ENCODE measurements at places on chromosomes 12 and 14.
A peak's percentile ranks its signal among the peaks of the same experiment; 100 is the strongest.

GRCh38 chr12:50198829-50199228 is 31.7 kb upstream of the CERS5 start:
- DNase-seq = no peak

- DNase-seq = no peak
Observed at GRCh38 chr12:19120795-19121194, 8.7 kb upstream of the PLEKHA5 start.

- no peak for DNase-seq
Observed at GRCh38 chr12:124302807-124303578, 8.1 kb downstream of the RFLNA start.

DNA sequence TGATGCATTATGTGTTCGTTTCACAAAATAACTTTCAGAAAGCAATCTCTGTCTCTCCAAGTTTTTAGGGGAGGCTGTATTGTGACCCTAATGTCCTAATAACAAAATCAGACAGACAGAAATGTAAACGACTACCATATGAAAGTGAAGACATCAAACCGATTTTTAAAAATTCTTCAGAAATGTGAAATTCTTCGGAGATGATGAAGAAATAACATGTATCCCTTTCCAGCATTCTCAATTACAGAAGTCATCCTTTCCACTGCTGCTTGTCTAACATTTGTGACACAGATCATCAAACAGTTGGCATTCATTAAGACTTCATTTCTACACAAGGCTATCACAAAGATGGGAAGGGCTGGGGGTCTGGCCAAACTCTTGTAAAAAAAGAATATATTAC is 41.0 kb downstream of the DMAC2L start:
- no peak for DNase-seq

DNA sequence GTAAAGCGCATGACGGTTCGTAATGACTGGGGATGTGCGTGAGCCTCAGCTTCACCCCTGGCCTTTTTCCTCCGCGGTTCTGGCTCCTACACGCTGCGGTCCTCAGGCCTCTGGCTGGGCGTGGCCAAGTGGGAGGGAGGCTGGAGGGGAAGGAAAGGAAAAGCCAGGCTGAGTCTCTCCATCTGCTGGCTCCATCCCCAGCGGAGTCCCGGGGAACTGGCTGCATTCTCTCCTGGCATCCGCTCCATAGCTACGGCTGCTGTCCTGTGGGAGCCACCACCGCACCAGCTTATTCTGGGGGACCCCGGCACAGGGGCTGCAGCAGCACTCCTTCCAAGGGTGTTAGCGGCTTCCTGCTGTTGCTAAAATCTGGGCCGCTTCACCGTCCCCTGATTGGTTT is 68.2 kb upstream of the SLC24A4 start:
- DNase-seq = no peak

GRCh38 chr14:96979611-96980074 is 182.5 kb downstream of the VRK1 start:
- no peak for DNase-seq

GRCh38 chr12:6306599-6307220 is 3.8 kb upstream of the PLEKHG6 start:
- no peak for DNase-seq

GRCh38 chr12:40921563-40922163 is 229.4 kb downstream of the CNTN1 start:
- no peak for DNase-seq

DNA sequence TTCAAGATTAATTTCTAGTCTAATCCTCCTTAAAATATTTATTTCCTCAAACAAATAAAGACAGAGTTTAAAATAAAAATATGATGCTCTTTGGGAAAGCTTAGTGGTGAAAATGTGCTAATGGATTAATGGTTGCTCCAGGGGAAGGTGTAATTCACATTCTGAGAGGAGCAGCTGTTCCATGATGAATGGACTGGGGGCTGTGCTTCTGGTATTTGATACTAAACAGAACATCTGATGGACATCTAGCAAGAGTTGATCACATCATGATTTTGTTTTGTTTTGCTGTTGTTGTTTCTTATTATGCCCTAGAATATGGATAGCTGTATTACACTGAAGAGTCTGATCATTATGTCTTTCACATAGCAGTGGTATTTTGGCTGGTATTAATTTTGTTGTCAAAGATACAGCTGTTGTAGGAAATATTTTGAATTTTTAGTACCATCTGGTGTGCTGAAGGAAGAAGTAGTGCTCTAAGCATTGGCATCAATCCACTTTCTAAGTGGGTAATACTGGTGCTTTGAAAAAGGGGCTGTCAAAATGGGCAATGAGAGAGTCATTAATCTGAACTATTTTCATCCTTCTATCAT is 296.4 kb downstream of the ADAMTS20 start:
- DNase-seq = no peak

DNA sequence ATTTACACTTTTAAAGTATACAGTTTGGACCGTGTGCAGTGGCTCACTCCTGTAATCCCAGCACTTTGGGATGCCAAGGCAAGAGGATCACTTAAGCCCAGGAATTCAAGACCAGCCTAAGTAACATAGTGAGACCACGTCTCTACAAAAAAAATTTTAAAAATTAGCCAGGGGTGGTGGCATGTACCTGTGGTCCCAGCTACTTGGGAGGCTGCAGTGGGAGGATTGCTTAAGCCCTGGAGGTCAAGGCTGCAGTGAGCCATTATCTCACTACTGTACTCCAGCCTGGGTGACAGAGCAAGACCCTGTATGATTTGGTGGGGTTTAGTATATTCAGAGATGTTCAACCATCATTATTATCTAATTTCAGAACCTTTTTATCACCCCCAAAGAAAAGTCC is 4.7 kb downstream of the EIF4B start:
- no peak for DNase-seq

- DNase-seq = no peak
Observed at GRCh38 chr14:101859538-101859902, 98.0 kb downstream of the PPP2R5C start.

- DNase-seq = no peak
Observed at GRCh38 chr14:88166616-88167015, 156.5 kb downstream of the KCNK10 start.

DNA sequence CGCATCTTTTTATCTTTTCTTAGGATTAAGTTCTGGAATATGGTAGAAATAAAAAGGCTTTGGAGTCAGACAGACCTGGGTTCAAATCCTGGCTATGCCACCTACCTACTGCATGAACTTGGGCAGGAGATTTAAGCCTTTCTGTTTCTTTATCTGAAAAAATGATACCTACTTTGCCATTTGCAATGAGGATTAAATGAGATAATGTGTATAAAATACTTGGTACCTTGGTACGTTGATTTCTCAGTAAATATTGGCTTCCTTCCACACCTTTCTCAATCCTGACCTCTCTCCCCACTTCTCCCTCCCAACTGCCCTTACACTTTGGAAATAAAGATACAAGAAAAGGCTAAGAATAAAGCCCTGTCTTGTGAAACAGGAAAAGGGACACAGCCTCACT is 172.6 kb downstream of the PAX9 start:
- no peak for DNase-seq

DNA sequence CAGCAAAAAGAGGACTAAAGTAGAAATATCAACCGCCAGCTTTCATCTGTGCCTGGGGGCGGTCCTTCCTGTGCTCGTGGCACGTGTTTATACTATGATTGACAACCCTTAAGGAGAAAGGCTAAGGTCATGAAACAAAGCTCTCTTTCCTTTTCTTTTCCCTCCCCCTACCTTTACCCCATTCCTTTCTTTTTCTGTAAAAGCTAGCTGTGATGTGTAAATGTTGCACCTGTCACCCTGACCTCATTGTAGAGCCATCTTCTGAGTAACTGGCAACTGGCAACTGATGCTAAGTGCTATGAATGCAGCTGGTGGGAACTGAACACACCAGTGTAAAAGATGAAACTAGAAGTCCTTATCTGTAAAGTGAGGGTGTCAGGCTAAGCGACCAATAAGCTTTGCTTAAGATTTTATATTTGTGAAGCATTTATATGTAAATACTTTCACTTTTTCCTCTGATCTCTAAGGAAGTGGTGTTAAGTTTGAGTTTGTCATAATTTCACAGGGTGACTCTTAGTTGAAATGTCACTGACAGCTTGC is 102.8 kb upstream of the BCAT1 start:
- DNase-seq = peak; percentile 82

GRCh38 chr12:120668868-120669840 is 17.8 kb upstream of the MLEC start:
- DNase-seq = no peak

- DNase-seq = no peak
Observed at GRCh38 chr12:54935235-54935951, 49.2 kb downstream of the TESPA1 start.

GRCh38 chr12:110590806-110591326 is 7.7 kb upstream of the PPTC7 start:
- peak; percentile 85 for DNase-seq

- no peak for DNase-seq
Observed at GRCh38 chr12:12803186-12803585, 10.0 kb upstream of the DDX47 start.

DNA sequence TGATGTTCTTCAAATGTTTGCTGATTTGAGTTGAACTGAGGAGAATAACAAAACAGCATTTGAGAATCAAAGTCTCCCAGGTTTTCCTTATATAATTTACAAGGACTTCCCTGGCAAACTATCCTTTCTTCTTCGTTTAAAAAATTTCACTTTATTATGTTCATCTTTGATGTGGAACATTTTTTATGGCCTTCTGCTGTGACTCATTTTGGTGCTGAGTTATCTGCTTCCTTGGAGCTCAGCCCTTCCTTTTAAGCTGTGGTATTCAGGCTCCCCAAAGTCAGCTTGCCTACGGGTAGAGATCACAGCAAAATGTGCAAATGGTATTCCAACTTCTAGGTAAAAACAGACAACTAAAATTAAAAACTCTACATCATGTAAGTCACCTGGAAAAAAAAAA is 1.4 kb upstream of the ANO4 start:
- no peak for DNase-seq

GRCh38 chr12:120936197-120936596 is 32.0 kb upstream of the SPPL3 start:
- DNase-seq = no peak

DNA sequence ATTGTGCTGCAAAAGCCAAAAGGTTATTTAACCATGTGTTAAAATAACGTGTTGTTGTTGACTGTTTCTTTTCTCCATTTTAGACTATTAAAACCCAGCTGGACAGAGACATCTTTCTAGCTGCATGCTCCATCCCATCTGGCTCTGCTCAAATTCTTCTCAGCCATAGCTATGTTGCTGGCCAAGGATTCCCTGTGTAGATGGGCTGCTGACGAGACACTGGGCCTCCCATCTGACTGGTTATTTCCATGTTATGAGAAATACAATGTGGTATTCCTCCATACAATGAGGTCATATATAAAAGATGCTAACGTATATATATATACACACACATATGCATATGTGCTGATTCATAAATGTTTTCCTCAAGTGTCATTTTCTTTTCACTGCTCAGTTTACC is 30.1 kb downstream of the MED13L start:
- DNase-seq = no peak

- peak; percentile 66 for DNase-seq
Observed at GRCh38 chr14:91417120-91417982, at the start of gene CCDC88C. CCDC88C (minus strand) TSS chr14:91417820; CDS start chr14:91417690, 130 bp downstream.

DNA sequence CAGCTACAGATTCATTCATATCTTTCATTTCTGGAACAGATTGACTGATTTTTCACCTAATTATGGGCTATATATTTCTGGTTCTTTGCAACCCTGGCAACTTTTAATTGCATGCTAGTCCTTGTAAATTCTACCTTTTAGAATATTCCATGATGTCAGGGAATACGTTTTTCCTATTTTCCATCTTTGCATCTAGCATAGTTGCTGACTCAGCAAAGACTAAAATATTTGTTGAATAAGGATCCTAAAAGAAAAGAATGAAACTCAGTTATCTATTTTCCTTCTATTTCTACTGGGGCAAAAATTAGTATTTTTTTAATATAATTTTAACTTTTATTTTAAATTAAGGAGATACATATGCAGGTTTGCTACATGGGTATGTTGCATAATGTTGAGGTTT is 438.3 kb downstream of the GXYLT1 start:
- no peak for DNase-seq

DNA sequence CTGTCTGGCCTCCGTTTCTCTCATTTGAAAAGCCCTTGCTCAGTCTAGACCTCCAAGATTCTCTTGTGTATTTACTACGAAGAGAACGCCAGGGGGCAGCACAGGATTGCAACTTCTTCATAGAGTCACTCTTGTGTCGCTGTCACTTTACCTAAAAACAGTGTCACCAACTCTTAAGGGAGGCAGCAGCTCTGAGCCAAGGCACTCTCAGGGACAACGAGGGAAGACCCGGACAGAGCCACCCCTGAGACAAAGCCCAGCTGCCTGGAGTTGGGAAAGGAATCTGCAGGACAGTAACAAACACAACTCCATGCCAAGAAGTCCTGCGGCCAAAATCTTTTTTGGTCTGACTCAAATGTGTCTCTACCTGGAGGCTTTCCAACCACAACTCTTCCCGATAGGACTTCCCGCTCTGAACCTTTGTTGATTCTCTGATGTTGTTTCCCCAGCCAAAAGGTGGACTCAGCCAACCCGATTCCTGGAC is 9.6 kb upstream of the RPAP3 start:
- peak; percentile 72 for DNase-seq

DNA sequence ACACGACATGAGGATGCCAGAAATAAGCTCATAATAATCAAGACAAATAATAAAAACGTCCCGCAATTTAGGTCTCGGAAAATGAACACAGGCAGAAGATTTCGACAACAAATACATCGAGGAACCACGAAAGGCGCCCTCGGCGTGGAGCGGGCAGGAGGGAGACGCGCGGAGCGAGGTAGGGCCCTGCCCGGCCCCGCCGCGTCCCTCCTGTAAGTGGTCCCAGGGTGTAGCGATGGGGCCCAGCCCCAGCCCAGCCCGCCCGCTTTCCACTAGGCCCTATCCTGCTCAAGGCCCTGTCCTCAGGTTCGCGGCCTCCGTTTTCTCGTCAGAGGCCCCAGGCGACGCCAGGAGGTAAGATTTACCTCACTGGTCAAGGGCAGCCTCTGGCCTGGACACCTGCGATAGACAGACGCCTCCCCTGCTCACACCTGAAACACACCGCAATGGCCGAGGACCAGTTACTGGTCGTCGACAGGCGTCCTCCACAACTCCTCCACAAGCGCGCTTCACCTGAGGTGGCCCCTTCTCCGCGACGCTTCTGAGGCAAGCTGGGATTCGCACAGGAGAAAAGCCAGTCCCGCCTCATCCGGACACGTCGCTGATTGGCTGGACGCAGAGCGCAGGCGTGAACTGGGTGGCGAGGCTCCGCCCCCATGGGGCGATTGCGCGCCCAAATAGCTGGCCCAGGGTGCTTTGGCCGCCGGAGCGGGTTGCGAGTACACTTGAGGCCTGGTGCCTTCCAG is at the start of gene SYCP3:
Gene SYCP3, minus strand, starts transcription at position 543 of the 746 bp plus-strand sequence. CDS start 1,527 bp downstream, outside the sequence.
- DNase-seq = no peak

- no peak for DNase-seq
Observed at GRCh38 chr12:113825705-113826104, 140.4 kb downstream of the RBM19 start.

GRCh38 chr14:90443161-90444076 is 46.6 kb downstream of the CALM1 start:
- no peak for DNase-seq

All from T-helper 2 cell (primary cell).